ENCODE measurements at places on chromosomes 12 and 14. TPM values are rescaled to one million over a fixed set of nuclear protein-coding genes. Genes with fewer than 3 reads are reported as not detected.

Gene PLEKHG7
- total RNA-seq: not detected

Gene C12orf50
- total RNA-seq: not detected

Gene PLA2G1B
- total RNA-seq: not detected

Gene FIGNL2
- not detected for total RNA-seq

Gene TWF1
- 162 TPM for total RNA-seq

Gene PCED1B
- 2.8 TPM for total RNA-seq

Gene MFAP5
- total RNA-seq: not detected

Gene SELPLG
- 0.42 TPM for total RNA-seq

Gene CMA1
- total RNA-seq: not detected

Gene CDCA3
- 126 TPM for total RNA-seq

Gene SIX4
- 23.8 TPM for total RNA-seq
